HepG2 (cell line): ENCODE measurements at places on chromosomes 6 and 20.

DNA sequence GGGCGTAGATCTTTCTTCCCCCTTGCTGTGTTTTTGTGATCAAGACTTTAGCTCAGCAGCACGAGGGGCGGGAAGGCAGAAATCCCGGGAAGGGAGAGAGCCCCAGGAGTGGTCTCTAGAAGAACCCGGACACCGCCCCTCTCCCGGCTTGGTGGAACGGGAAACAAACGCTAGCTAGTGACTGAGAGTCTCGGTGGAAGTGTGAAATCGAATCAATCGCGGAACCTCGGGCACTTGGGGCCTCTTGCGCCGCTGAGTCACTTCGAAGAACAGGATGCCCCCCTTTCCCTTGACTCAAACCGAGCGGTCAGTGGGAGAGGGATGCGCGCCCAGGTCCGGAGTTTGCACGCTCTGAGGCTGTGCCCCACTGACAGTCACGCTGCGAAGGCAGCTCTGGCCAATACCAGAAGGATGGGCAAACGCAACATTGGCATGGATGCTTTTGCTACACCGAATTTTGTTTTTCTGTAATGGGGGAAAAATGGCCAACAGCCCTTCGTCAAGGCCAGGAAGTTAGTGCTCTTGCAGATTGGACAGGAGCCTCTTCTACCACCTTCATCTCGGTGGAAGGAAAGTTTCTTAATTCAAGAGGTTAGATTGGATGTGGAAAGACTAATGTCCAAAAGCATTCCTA, 1.6 kb upstream of the OLIG3 start:
- DNase-seq = no peak

DNA sequence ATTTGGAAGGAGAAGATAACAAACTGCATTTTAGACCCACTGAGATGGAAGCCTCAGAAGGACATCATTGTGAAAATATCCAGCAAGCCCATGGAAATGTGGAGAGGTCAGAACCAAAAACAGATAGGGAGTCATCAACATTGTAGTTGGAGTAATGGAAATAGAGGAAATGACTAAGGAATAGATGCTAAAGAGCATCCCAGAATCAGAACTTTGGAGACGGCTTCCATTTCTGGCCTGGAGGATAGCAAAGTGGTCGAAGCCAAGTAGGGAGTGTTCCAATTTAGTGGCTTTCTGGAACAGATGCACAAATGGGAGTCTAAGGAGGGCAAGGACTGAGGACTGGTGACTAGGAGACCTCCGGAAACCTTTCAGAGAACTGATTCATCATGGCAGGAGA, 3.6 kb downstream of the BEND6 start:
- DNase-seq = no peak

- no peak for DNase-seq
Observed at GRCh38 chr6:138909511-138909910, 78.5 kb downstream of the REPS1 start.

DNA sequence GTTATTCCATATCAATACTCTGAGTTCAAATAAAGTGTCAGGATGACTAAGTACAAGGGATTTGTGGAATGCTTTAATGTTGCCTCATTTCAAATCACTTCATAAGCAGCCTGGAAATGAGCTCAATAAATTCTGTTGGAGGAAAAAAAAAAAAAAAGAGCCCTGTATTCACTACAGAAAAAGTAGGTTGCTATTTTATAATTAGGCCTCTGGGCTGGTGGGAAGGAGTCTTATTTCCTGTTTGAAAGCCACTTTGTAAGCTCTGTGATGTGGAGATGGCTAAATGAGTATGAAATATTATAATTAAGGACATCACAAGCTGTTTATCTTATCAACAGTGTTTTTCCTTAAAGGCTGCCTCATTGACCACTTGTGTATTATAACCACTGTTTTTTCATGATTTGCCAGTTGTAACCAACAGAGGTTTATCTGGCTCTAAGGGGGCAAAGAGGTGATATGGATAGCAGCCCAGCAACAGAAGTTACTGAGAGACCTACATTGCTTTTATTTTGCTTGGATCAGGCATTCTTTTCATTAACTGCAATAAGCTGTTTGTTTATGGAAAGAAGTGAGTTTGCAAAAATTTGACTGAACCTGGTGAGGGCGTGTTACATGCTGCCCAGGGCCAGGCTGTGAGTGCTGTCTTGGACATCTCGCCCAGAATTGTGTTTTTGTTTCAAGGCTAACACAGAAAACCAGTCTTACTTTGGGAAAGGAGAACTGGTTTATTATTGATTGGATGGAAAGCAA, 563.3 kb upstream of the MAP3K7 start:
- DNase-seq = no peak
